ENCODE measurements at places on chromosomes 3 and 15. TPM values are rescaled to one million over a fixed set of nuclear protein-coding genes. Genes with fewer than 3 reads are reported as not detected.

DNA sequence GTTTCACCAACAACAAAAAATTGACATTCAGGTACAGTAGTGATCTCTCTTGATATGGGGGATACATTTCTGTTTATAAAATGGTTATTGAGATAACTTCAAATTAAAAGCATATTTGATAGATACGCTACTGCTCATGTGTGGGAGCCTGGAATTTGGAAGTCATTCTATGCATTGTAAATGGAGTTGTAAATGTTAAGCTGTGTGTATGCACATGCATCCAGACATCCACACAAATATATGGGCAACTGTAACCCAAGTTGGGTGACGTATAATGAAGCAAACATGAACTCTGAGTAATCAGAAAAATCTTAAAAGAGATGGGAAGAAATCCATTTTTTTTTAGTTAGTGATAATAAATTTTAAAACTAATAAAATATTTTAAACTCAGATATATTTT is 9.8 kb downstream of the KLHL24 start:
- DNase-seq: no peak

The RCN2 gene
- total RNA-seq: 28.6 TPM

GRCh38 chr3:16448639-16449070 is 64.8 kb downstream of the RFTN1 start:
- DNase-seq: no peak

The SENP7 gene
- total RNA-seq: 21.2 TPM

The SLC9C1 gene
- not detected for total RNA-seq

DNA sequence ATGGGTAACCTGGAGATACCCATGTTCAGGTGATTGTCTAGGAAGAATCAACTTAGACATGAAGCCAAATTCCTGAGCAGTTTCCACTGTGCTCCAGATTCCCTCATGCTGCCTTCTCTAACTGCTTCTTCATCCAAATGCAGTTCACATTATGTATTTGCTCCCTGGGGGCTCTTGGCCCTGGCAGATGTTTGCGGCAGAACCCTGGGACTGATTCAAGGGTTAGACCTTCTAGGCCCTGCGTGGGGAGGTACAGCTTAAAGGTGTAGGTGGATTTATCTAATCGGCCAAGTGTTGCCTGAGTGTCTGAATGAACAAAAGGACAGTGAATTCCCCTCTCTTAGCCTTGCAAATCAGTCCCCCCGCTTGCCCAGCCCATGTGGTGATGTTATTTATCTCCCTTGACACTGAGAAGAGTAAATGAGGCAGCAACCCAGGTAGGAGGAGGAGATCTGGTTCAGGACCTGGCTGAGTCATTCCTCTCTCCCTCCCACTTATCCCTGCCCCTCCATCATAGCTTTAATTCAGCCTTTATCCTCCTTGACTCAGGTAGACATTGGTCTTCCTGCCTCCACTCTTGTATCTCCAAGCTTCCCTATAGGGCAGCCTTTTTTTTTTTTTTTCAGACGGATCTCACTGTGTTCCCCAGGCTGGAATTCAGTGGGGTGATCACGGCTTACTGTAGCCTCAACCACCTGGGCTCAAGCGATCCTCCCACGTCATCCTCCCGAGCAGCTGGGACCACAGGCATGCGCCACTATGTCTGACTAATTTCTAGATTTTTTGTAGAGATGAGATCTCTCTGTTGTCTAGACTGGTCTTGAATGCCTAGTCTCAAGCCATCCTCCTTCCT is 54.8 kb downstream of the MAGEF1 start:
- DNase-seq: peak; percentile 69

DNA sequence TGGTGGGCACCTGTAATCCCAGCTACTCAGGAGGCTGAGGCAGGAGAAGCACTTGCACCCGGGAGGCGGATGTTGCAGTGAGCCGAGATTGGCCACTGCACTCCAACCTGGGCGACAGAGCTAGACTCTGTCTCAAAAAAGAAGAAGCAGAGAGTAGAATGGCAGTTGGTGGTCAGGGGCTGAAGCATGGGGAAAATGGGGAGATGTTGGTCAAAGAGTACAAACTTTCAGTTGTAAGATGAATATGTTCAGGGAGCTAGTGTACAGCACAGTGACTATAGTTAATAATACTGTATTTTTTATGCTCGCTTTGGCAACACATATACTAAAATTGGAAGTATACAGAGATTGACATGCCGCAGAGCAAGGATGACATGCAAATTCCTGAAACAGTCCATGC is 41.5 kb downstream of the PCNP start:
- no peak for DNase-seq

- DNase-seq: peak; percentile 87
These were observed 525.5 kb upstream of the CFAP20DC start for GRCh38 chr3:59575113-59576001.

DNA sequence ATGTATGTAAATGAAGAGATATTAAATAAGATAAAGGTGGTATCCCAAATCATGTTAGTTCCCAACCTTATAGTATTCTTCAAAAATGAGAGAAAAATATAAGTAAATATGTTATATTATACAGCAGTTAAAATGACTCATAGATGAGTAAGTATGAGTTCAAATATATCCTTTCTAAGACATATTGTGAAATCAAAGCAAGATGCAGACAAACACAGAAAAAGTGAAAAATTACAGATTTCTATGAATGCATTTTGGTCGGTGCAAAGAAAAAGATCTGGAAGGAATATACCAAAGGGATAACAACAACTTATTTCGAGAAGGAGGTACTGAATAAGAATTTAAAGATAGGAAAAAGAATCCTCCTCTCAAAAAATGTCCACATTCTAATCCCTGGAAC is 181.2 kb upstream of the TTC14 start:
- DNase-seq: no peak

DNA sequence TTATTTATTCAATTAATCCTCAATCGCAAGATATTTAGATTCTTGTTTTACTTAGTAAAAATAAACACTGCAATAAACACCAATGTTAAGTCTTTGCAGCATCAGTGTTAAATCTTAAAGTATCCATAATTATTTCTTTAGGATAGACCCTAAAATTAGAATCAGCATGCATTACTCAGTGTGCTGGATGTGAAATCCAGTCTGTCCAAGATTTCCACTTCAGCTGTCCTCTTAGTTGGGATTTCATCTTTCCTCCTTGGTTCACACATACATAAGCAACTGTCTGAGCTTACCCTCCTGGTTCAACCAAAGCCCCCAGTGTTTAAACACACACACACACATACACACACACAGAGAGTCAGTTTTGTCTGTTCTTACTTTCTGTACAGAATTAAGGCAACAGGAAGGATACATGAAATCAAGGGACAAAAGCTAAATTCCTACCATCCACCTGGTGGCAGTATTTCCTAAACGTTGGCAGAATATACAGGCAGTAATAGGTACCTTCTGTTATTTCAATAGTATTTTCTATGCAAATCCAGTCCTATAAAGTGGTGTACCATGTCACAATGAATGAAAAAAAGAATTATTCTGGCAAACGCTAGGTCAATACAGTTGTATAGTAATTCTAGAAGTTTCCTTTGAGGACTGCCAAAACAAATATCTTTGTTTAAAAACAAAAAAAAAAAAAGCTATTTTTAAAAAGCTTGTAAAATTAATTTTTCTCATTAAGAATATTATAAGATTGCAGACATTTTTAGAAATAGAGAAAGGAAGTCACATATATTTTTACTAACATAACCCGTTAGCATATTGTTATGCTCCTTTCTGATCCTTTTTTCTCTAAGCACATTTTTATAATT is 27.3 kb upstream of the DMXL2 start:
- DNase-seq: peak; percentile 52

DNA sequence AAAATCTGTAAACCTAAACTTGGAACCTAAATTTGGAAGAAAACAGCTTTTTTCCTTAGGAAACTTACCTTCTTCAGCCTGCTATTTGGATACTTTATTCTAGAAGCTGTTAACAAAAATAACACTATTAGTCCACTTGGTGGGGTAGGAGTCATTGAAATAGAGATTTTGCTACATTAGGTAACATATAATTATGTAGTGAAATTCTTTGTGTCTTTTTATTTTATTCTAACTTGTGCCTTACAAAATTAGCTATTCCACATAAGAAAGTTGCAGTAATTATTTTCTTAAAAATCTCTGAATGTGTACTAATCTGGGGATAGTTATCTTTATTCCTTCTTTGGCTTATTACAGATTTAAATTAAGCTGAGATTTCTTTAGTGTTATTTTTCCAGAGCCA is 360.4 kb upstream of the ROBO2 start:
- DNase-seq: no peak

The AMOTL2 gene
- not detected for total RNA-seq

- no peak for DNase-seq
These were observed 181.2 kb upstream of the NR2E3 start for GRCh38 chr15:71628988-71629770.

- DNase-seq: peak; percentile 95
These were observed 131.6 kb upstream of the RASGRP1 start for GRCh38 chr15:38696109-38696727.

- DNase-seq: no peak
These were observed 87.0 kb upstream of the DNAJC19 start for GRCh38 chr3:181076558-181076957.

The HDDC3 gene
- total RNA-seq: 39.3 TPM

GRCh38 chr15:80384432-80384831 is 19.8 kb upstream of the ARNT2 start:
- DNase-seq: no peak

The GOLGA8S gene
- 0.73 TPM for total RNA-seq

DNA sequence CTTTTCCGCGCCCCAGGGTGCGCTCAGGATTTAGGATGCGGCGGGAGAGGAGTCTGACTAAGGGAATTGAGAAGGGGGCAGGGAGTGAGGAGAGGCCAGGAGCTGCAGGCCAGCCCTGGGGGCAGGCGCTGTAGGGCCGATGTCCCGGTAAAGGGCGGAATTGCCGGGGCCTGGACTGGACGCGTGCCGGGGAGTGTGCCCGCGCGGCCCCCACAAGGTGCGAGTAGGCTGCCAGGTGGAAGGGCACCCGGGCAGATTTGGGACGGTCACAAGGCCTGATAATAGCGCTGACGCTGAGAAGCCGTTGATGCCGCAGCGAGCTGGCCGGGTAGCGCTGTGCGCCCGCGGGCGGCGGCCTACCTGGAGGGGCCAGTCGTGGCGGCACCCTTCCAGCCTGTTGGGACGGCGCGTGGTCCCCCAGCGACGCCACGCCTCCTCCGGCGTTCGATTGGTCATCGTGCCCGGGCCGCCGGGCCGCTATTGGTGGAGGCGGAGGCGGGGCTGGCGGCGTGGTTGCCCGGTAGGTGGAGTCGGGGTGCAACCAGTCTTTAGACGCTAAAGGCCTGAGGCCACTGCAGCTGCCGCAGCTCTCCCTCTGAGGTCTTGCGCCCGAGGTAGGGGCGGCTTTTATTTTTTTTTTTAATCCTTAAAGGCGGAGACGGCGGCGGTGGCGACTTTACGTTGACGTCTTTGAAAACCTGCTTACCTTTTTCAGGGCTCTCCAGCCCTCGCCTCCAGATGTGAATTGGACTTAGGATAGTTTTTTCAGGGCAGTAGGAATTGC is 903 bp downstream of the SLC25A38 start:
- peak; percentile 97 for DNase-seq

DNA sequence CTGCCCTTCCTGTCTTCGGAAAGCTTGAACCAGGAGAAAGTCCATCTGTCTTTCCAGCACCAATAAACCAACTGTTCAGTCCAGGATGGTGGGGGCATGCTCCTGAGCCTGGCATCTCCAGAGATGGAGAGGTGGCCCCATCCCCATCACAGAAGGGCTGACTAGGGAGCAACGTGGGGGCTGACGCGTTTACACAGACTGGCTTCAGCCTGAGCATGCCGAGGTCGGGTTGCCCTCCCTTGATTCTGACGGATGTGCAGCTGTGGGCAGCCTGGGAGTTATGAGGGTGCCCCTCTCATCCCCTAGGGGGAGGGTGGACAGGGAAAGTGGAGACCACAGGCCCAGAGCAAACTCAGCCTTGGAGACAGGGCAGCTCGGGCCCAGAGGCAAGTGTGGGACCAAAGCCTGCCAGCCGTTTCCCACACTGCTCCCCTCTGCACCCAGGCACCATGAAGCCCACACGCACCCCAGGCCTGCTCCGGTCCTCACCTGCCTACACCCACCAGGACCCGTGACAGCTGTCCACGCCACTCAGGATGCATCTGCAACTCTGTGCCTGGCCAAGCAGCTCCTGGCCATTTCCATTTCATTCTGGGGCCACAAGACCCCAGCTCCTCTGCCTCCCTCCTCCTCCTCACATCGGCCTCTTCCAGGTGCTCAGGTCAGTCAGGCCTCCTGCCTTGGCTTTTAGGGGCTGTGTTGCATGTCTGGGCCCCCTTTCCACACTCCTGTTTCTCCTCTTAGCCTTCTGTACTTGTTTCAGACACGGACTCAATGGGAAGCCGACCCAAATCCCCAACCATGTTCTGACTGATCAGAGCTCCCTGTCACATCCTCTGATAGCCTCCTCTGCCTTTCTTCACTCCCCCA is 48.2 kb upstream of the SLC41A3 start:
- DNase-seq: peak; percentile 23

- no peak for DNase-seq
These were observed 900 bp upstream of the EOMES start for GRCh38 chr3:27723001-27723445.

GRCh38 chr15:101457696-101458095 is 31.8 kb downstream of the PCSK6 start:
- no peak for DNase-seq

DNA sequence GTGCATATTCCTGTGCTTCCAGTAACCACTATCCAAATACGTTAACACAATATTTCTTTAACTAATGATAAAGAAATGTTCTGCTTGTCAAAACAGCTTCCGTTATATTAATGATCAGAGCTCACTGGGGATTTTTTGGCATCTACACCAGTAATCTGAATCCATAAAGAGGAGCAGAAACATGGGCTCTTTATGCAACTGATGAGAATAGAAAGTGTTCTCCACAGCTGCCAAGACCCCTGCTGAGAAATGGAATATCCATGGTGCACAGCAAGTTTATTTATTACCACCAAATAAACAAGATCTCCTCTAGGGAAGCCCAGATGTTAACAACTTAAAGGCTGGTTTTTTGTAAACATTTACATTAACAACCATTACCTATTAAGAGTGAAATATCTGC is 54.5 kb downstream of the ALDH1A2 start:
- no peak for DNase-seq

DNA sequence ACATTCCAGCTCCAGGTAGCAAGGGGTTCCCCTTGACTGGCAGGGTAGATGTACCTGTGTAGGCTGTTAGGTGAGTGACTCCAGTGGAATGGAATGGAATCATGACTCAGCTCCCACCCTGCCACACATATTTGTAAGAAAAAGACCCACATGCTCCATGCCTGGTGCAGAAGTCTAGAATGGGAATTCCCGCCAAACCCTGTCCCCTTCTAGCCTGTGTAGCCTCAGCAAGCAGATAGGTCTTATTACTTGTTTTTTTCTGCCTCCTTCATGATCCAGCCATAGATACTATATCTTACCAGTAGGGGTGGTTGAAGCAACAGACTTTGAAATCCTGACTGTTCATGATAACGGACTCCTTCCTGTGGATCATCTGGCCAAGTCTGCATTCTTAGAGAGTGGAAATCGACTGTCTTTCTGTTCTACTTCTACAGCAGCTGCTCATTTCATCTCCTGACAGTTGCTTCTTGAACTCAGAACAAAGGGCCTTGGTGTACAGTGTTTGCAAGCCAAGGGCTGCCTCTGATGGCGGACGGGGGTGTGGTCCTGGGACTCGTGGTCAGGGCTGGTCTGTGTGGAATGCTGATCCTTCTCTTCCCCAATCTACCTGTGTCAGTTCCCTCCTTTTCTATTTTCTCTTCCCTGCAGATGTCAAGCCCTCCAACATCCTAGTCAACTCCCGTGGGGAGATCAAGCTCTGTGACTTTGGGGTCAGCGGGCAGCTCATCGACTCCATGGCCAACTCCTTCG is 16.3 kb downstream of the SNAPC5 start:
- no peak for DNase-seq

The ALG1L2 gene
- 1.4 TPM for total RNA-seq
